ENCODE measurements at places on chromosomes 6 and 20.

- no peak for DNase-seq
These were observed 10.1 kb downstream of the NAA20 start for GRCh38 chr20:20027284-20027683.

- no peak for DNase-seq
These were observed 111.5 kb downstream of the SLC16A10 start for GRCh38 chr6:111198841-111199240.

DNA sequence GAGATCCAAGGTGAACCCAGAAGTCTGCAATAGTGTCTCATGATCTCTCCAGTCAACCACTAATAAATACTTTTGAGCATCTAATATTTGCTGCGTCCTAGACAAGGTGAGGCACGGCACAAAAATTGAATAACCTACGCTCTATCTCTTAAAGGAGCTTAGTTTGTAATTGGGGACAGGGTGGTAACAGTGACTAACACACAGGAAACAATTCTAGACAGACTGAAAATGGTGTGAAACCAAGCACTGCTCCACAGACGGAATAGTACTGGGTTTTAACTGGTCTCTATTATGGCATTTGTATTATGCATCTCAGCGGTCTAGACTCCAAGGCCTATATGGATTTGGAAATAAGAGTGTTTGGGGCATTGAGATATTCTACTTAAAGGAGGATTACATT is 120.1 kb downstream of the CLIC5 start:
- DNase-seq, result no peak

- no peak for DNase-seq
These were observed 68.1 kb downstream of the LRRC1 start for GRCh38 chr6:53862662-53863462.

DNA sequence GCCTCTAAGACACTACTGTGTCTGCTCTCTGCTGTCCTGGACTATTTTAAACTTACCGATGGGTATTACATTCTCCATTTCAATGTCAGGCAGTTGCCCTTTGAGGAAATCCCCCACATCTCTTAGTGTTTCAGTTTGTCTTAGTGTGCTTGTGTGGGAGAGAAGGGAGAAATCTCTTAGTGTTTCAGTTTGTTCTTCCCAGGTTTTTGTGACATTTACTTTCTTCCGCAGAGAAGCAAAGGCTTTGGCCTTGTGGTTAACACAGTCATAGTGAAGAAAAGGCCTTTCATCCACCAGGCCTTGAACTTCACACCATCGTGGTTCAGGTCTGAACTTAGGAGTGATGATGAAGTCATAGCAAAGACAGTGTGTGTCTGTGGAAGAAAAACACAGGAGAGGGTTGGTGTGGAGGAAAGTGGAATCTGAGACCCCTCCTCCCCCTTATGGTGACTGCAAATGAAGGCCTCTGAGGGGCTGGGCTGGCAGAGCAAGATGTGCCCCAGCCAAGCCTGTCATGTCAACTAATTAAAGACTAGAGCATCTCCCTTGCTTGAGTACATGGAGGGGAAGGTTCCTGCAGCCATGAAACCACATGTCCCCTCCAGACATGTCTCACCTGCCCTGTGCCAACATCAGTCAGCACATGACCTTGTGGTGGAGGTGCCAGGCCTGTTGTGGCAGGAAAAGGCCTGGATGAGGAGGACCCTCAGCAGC is 23.9 kb downstream of the RAET1L start:
- DNase-seq, result no peak

All from stimulated activated CD4-positive, alpha-beta T cell treated with anti-CD3 and anti-CD28 coated beads, Interleukin-12 subunit alpha, Interleukin-12 subunit beta, amount 100 ng/mL, for 4 hours (primary cell).